Stimulated activated CD8-positive, alpha-beta memory T cell treated with anti-CD3 and anti-CD28 coated beads, Interleukin-4, amount 100 ng/mL, for 1 hour (primary cell): ENCODE measurements at places on chromosomes 12 and 14.

DNA sequence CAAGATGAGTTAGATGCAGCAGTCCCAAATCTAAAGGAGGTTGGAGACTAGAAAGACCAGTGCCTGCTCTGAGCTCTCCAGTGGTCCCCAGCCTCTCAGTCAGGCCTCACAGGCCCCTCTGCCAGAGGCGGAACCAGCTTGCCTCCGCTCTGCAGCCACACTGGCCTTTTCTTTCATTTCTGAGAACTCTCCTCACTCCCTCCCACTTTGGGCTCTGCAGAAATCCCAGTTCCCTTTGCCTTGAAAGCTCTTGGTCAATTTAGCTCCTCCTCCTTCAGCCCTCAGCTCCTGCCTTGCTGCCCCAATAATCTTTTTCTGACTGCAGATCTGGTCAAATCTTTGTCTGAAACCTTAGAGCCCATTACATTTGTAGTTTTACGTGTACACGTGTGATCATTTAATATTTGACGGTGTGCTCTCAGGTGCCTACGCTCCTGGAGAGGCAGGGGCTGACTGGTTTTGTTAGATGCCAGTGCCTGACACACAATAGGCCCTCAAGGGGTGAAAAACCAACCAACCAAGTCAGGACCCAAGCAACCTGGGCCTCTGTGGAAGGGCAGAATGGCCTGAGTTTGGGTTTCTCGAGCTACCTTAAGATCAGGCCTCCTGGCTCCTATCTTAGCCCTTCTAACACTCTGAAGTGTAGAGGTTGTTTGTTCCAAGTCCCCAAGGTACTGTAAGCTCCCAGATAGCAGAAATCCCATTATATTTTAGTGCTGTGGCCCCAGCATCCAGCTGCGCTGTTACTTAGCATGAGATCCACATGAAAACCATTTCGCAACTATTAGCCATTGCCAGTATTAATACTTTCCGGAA, 1.1 kb upstream of the NUDT4 start:
- no peak for DNase-seq

GRCh38 chr12:66409195-66409871, 107.0 kb downstream of the HELB start:
- no peak for DNase-seq

GRCh38 chr12:4987076-4988046, 56.3 kb upstream of the KCNA5 start:
- no peak for DNase-seq

DNA sequence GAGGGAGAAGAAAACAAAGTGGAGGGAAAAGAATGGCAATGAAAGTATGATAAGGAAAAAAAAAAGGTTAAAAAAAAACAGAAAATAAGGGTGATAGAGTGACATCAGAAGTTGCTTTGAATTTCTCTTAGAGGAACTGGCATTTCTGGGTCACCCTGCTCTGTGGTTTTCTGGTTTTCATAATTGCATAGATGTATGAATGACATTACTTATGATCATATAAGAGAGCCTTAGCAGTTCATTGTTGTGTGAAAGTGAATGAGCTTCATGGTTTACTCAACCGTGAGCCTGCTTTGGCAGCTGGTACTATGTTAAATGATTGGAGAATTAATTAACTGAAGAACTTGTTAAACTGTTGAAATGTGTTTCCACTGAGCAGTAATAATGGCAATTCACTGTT, 336.4 kb upstream of the FBXO33 start:
- no peak for DNase-seq

DNA sequence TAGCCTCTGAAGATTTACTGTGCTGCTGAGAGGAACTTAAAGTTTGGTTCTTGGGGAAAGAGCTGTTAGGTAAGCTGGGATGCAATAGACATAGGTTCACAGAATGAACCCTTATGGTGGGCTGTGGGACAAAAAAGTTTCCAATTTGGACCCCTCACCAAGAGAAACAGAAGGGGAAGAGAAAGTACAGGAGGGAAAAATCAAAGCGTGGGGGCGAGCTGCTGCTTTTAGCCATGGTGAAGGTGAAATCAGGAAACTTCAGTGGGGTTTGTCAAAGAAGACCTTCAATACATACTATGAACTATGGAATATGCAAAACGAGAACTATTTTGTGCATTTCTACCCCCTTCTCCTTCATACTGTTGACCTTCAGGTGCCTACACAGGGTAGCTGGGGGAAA, 10.6 kb upstream of the NINJ2 start:
- DNase-seq = no peak
